ENCODE measurements at places on chromosomes 2 and 18. TPM values are rescaled to one million over a fixed set of nuclear protein-coding genes. Genes with fewer than 3 reads are reported as not detected.

DNA sequence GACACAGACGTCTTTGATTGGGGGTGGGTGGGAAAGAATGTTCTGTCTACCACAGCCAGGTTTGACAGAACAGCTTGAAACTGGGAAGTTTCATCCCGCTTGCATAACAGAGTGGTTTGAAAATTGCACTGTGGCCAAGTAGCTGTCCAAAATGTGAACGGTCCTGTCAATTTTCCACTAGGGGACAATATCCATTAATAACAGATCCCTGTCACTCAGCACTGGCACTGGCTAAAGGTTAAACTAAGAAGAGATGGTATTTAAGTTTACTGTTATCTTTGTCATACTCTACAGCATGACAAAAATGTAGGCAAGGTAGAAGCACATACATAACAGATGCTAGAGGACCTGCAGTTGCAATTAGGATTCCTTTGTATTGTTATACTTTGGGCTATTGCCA is 55.6 kb upstream of the ACMSD start:
- H3K27me3 ChIP-seq, result no peaks in the 10 kb centered on the region
- H3K4me1 ChIP-seq, result no peaks in the 10 kb centered on the region
- no peak overlapping the region for H3K27ac ChIP-seq
- no peaks in the 10 kb centered on the region for H3K36me3 ChIP-seq
- H3K4me3 ChIP-seq, result no peak overlapping the region

GRCh38 chr18:75350512-75350839 is 77.0 kb downstream of the SMIM21 start:
- DNase-seq, result no peak
- peaks cover 42% of the 10 kb centered on the region for H3K27me3 ChIP-seq
- H3K27ac ChIP-seq, result no peak overlapping the region
- H3K36me3 ChIP-seq, result no peaks in the 10 kb centered on the region
- no peaks in the 10 kb centered on the region for H3K4me1 ChIP-seq

Gene RUFY4
- not detected for total RNA-seq

DNA sequence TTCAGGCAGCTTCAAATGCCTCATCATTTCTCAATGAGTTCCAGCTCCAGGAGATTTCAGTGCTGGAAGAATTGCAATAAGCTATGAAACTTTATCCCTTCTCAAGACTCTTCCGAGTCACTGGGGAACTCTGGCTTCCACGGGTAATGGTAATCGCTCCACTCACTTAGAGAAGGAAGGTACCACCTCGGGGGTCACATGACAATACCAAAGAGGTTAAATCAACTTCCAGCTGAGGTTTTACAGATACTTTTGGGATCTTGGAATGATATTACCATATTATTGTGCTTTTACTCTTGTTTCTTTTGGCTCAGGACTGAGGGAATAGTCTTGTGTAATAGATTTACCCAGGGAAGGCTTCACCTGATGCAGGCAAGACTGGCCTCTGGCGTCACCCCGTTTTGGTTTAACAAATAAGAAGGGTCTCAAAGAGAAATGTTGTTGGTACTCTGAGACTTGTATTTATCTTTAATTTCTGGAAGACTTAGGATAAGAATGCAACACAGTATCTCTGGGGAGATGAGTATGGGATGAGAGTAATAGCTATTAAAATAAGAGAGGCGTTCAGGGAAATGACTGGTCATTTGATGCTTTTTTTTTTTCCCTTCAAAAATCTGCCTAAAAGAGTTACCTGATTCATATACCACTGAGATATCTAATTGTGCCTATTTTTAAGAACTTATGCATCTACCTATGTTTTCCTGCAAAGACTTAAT is 316.9 kb upstream of the ZEB2 start:
- no peak overlapping the region for H3K4me3 ChIP-seq
- H3K4me1 ChIP-seq, result peaks cover 13% of the 10 kb centered on the region
- DNase-seq, result no peak
- no peaks in the 10 kb centered on the region for H3K27me3 ChIP-seq
- no peak overlapping the region for H3K27ac ChIP-seq

Gene ATL2
- total RNA-seq, result 66.4 TPM

DNA sequence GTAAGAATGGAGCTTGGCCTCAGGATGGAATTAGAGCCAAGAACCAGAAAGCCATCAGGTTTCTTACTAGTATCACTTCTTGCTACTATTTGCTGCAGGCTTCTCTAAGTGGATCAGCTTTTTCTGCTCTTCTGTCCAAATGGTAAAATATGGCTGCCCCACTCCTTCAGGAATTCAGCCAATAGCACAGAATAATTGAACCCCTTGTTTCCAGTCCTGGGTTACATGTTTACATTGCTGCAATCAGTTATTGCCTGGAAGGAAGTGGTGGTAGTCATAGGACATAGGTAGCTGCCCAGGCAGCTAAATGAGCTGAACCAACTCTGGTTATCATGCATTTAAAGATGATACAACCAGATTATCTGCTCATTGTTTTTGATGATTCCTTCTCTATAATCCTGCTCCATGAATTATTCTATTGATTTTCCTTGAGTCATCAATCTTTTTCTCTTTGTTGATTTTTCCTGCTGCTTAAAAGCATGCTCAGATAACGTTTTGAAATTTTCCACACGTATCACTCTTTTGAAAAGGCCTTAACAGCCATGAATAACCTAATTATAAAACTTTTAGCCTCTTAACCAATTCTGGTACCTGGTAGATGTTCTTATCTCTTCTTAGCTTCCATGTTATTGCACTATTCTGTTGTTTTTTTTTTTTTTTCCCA is 12.6 kb downstream of the AGPS start:
- H3K4me1 ChIP-seq, result no peaks in the 10 kb centered on the region
- DNase-seq, result no peak
- H3K27me3 ChIP-seq, result no peaks in the 10 kb centered on the region
- no peak overlapping the region for H3K4me3 ChIP-seq
- 0 out of 2 replicates have a peak, but pooled peaks cover 7% of the 10 kb centered on the region for H3K36me3 ChIP-seq

Gene TTN
- not detected for total RNA-seq

DNA sequence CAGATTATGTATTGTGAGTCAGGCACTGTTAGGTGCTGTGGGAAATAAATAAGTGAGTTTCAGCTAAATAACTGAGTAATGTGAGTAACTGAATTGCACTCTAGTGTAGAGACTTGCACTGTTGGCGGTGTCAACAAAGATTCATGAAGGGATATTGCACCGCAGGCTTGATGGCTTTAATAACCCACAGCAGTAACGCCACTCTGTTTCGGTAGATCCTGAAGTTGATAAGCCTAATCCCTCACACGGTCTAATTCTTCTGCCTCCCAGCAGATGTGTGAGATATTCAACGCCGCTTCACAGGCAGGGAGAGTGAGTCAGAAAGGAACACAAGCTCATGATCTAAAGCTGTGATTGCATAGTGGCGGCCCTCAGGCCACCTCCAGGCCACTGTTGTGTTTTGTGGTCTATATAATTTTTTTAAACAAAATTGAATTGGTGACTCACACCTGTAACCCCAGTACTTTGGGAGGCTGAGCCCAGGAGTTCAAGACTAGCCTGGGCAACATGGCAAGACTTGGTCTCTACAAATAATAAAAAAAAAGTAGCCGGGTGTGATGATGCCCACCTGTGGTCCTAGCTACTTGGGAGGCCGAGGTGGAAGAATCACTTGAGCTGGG is 94.3 kb downstream of the LIPG start:
- H3K27me3 ChIP-seq, result no peaks in the 10 kb centered on the region
- DNase-seq, result peak; percentile 99
- peak overlapping the region; percentile 87 for H3K27ac ChIP-seq
- peaks cover 19% of the 10 kb centered on the region for H3K4me1 ChIP-seq

Gene TCF7L1
- 2.3 TPM for total RNA-seq

DNA sequence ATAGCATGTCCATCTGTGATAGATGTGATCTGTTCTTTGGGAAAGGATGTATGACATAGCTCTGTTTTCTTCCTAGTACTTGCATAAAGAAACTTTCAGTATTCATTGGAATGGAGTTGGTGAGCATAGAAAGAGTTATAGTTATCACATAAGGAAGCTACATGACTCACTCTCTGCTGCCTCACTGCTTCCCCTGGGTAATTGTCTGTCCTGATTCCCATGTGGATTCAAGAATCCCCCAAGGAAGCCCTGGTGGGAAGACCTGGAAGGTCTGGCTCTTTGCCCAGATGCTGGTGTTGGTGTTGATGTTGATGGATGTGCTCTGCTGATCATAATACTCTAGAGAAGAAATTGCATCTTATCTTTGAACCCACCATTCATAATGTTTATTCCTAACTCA is 60.6 kb downstream of the PTPN4 start:
- H3K36me3 ChIP-seq, result 0 out of 2 replicates have a peak, but pooled peaks cover 9% of the 10 kb centered on the region
- no peak overlapping the region for H3K27ac ChIP-seq
- no peaks in the 10 kb centered on the region for H3K4me1 ChIP-seq
- no peak for DNase-seq
- no peaks in the 10 kb centered on the region for H3K27me3 ChIP-seq
- H3K4me3 ChIP-seq, result no peak overlapping the region

Measured in PC-9 (cell line).